Transverse colon (tissue), 4 donors: ENCODE measurements at places on chromosomes 4 and X. TPM values are rescaled to one million over a fixed set of nuclear protein-coding genes. Genes with fewer than 3 reads are reported as not detected.

Gene FAT1
- total RNA-seq: 353 TPM

Gene KCTD8
- total RNA-seq: 0.37 TPM

Gene WFS1
- 23.2 TPM for total RNA-seq

Gene MAP3K15
- 0.16 TPM for total RNA-seq

Gene RASSF6
- 49.4 TPM for total RNA-seq

Gene PPM1K
- total RNA-seq: 7.6 TPM

Gene ZNF630
- 4.6 TPM for total RNA-seq

Gene L1CAM
- total RNA-seq: 5.2 TPM

Gene TLR1
- total RNA-seq: 14.0 TPM

Gene CXorf49
- total RNA-seq: not detected

Gene STK26
- 21.9 TPM for total RNA-seq

Gene CENPVL2
- total RNA-seq: not detected

Gene PTTG2
- not detected for total RNA-seq

Gene C4orf36
- total RNA-seq: 0.32 TPM

Gene NCAPG
- not detected for total RNA-seq

Gene DMD
- total RNA-seq: 20.9 TPM

Gene MMRN1
- 4.9 TPM for total RNA-seq

Gene BEX1
- 3.0 TPM for total RNA-seq

Gene GYPE
- total RNA-seq: not detected

Gene MAPK10
- 4.1 TPM for total RNA-seq

Gene CFAP99
- 0.32 TPM for total RNA-seq

Gene ZFYVE28
- total RNA-seq: 44.8 TPM

Gene GPRIN3
- total RNA-seq: 21.4 TPM

Gene EDA2R
- total RNA-seq: not detected

Gene DGAT2L6
- total RNA-seq: not detected

Gene CXCL5
- not detected for total RNA-seq

Gene PGAM4
- total RNA-seq: not detected

Gene IL13RA2
- not detected for total RNA-seq

Gene SLIT2
- 6.7 TPM for total RNA-seq

Gene SCD5
- total RNA-seq: 1.5 TPM

Gene C4orf51
- total RNA-seq: not detected

Gene DIPK2B
- 2.3 TPM for total RNA-seq

Gene C4orf50
- 0.14 TPM for total RNA-seq

Gene AGTR2
- total RNA-seq: not detected

Gene PDZD4
- 3.5 TPM for total RNA-seq

Gene MAGEA1
- not detected for total RNA-seq

Gene QDPR
- 11.4 TPM for total RNA-seq
